HL-60 (cell line): ENCODE measurements at places on chromosomes 3 and 15.

- DNase-seq: no peak
Observed at GRCh38 chr3:21668012-21668411, 83.0 kb downstream of the ZNF385D start.

DNA sequence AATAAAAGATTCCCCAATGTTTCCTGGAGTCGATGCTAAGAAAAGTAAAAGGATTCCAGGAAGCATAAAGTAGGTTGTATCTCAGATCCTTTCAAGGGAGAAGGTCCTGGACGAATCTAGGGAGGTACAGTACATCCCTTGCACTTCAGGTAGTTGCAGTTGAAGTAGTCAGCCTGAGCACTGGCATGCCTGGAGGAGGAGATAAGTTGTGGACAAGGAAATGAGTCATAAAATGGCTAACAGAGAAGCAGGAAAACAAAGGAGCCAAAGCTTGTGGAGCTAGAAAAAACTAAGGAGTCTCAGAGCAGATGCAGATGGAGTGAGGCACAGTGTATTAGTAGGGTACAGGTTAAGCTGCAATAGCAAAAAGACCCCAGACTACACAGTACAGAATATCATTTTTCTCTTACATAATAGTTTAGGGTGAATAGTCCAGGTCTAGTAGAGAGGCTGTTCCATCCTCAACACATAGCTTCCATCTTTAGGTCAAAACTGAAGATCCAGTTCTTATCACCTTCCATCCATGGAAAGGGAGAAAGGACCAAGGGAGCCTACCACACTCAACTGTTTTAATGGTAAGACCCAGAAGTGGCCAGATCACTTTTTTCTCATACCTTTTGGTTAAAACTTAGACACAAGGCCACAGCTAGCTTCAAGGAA, 41.3 kb downstream of the COL6A5 start:
- no peak for DNase-seq

DNA sequence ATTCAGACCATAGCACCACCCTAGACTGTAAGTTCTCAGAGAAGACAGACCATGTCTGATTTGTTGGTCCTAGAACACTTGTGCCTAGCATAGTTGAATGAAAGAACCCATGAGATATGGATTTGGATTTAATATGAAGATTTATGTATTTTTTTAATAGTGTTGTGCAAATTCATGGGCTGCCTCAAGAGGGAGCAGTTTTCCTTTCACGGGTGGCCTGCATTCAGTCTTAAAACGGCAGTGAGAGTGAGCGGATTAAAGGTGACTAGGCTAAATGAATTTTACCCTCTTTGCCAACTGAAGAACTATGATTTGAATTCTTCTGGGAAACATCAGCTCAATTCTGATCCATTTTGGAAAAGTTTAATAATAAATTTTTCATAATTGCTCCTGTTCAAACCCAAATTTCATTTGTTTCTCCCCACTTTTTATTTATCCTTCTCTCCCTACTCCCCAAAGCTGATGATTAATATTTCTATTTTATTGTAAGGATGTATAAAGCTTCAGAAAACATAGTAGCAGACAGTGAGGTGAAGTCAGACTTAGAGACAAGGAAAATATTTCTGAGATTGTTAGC, 67.3 kb downstream of the MORC1 start:
- no peak for DNase-seq

DNA sequence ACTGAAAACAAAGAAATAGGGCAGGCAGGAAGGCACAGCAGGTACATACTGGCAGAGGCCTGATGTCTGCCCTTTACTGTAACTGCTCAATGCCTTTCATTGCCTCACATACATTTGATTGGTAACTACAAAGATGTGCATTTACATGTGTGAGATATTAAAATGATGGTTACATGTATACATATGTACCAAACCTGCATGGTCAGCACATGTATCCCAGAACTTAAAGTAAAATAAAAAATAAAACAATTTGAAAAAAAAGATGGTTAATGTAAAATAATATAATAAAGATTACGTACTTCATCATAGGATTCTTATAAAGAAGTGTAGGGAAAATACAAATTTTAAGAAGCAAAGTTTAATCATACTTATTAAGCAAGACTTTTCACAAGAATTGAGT, 15.1 kb downstream of the SSR3 start:
- no peak for DNase-seq

DNA sequence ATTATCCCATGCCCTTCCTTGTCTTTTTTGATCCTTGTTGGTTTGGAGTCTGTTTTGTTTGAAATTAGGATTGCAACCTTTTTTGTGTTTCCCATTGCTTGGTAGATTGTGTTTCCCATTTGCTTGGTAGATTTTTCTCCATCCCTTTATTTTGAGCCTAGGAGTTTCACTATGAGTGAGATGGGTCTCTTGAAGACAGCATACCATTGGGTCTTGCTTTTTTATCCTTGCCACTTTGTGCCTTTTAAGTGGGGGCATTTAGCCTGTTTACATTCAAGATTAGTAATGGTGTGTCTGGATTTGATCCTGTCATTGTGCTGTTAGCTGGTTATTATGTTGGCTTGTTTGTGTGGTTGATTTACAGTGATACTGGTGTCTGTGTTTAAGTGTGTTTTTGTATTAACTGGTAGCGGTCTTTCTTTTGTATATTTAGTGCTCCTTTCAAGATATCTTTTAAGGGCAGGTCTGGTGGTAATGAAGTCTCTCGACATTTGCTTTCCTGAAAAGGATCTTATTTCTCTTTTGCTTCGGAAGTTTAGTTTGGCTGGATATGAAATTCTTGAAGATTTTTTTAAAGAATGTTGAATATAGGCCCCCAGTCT, 70.8 kb downstream of the AKAP13 start:
- DNase-seq: no peak

DNA sequence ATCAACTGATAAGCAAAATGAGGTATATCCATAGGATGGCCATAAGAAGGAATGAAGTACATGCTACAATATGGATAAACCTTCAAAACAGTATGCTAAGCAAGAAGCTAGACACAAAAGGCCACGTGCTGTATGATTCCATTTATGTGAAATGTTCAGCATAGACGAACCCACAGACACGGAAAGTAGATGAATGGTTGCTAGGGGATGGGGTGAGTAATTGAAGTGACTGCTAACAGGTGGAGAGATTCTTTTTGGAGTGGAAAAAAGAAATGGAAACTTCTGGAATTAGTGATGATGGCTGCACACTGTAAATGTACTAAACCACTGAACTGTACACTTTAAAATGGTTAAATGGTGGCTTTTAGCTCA, 630 bp upstream of the EFCAB12 start:
- no peak for DNase-seq

GRCh38 chr3:45612918-45613602, 18.5 kb downstream of the LIMD1 start:
- DNase-seq: no peak

DNA sequence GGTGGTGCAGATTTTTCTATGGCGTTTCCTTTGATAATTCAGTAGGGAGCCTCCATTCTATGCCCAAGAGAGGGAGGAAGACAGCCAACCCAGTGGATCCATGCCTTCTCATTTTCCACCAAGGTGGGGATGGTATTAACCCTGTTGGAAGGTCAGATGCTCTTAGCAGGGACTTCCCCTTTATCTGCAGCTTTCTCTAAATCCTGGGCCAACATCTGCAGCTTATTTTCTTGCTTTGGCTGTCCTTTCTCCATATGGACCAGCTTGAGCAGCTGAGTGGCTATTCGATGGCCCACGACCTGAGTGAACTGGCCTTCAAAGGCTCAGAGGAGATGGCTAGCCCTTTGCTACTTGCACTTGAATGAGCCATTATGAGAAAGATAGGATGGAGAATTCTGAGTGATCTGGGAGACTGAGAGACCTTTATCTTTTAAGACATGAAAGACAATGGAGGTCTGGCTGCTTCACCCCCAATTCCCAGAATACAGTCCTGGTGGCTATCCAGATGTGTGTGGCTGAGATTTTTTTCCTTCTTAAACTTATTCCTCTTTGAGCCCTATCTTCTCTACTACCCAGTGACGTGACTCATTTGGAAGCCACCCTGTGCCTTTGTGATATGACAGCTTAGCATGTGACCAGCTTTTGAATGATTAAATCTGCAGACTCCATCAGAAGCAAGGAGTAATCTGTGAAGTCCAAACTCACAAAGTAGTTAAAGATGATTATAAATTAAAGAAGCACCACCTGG, 39.6 kb upstream of the TRAK1 start:
- DNase-seq: no peak

DNA sequence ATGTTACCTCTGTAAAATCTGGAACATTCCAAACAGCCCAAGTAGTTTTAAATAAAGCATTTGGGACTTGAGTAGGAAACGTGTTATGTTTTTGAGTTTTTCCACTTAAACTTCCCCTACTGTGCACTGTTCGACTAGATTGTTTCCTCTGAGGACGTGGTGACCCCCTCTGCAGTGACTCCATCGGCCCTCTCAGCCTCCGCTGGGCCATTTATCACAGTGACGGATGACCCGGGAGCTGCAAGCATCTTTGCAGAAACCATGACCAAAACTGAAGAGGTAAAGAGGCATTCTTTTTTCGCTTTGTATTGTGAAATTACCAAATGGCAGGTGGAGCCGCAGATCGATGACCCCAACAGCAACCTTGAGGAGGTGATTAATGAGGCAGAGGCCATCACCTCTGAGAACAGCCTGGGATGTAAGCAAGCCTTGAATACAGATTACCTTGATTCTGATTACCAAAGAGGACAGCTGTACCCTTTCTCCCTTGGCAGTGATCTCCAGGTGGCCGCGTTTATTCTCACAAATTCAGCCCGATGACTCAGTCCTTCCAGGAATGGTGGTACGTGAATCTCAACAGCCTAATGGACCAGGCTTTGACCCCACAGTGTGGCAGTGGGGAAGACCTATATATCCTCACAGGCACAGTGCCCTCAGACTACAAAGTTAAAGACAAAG, 79.1 kb upstream of the FAN1 start:
- no peak for DNase-seq

DNA sequence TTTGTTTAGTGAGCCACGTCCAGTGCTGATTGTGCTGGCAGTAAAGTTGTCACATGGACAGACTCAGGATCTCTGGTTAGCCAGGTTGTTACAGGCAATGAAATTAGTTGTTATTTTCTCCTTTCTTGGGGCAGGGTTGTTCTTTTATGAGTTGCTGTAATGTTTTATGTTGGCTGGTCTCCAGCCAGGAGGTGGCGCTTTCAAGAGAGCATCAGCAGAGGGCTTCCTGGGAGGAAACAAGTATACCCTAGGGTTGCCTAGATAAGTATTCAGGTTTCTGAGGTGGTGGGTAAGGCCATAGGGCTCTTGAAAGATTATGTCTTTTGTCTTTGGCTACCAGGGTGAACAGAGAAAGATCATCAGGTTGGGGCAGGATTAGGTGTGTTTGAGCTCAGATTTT, 14.5 kb upstream of the CFAP20DC start:
- no peak for DNase-seq

DNA sequence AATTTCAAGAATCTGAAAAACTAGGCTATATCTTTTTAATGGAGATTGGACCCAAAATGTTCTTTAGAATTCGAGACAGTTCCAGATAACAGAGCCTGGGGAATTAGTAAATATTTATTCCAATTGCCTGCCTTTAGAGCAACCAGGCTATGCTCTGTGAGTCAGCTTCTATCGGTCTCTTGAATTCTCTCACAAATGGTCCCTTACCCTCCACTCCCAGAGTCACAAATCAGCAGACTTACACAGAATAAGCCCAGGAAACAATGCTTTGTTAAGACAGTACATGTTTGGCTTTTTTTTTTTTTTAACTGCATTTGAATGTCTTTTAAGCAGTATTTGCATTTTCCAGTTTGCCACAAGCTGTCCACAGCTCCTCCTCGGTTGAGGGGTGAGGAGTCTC, 460.7 kb upstream of the CBLB start:
- no peak for DNase-seq

GRCh38 chr15:31330111-31330785, 3.6 kb downstream of the KLF13 start:
- no peak for DNase-seq

GRCh38 chr3:49992326-49992725, 52.4 kb downstream of the RBM6 start:
- DNase-seq: no peak

- DNase-seq: no peak
Observed at GRCh38 chr3:133038089-133038730, at the start of gene TMEM108. Gene TMEM108 (plus strand): TSS chr3:133038391.

- DNase-seq: no peak
Observed at GRCh38 chr15:57221134-57221533, 155.2 kb upstream of the CGNL1 start.

- no peak for DNase-seq
Observed at GRCh38 chr15:77836121-77836692, 203.5 kb upstream of the LINGO1 start.

DNA sequence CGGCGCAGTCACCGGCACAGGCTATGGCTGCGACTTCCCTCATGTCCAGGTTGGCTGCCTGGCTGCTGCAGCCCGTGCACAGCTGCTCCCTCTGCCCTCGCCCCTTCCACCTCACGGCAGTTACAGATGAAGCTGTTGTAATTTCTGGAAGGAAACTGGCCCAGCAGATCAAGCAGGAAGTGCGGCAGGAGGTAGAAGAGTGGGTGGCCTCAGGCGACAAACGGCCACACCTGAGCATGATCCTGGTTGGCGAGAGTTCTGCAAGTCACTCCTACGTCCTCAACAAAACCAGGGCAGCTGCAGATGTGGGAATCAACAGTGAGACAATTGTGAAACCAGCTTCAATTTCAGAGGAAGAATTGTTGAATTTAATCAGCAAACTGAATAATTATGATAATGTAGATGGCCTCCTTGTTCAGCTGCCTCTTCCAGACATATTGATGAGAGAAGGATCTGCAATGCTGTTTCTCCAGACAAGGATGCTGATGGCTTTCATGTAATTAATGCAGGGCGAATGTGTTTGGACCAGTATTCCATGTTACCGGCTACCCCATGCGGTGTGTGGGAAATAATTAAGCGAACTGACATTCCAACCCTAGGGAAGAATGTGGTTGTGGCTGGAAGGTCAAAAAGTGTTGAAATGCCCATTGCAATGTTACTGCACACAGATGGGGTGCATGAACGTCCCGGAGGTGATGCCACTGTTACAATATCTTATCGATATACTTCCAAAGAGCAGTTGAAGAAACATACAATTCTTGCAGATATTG, 13.2 kb upstream of the GNB4 start:
- peak; percentile 61 for DNase-seq

DNA sequence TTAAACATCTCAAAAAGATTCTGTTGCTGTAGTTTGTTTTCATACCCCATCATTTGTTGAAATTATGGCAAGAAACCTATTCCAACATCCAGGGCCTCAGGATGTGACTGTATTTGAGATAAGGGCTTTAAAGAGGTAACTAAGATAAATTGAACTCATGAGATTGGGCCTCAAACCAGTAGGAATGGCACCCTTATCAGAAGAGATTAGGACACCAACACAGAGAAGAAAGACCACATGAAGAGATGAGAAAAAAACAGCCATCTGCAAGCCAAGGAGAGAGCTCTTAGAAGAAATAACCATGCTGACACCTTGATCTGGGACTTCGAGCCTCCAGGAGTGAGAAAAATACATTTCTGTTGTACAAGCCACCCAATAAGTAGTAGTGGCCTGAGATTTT, 157.7 kb downstream of the CGGBP1 start:
- no peak for DNase-seq

- DNase-seq: no peak
Observed at GRCh38 chr3:30226601-30227151, 379.7 kb upstream of the TGFBR2 start.
